ENCODE measurements at places on chromosomes 3 and 15. TPM values are rescaled to one million over a fixed set of nuclear protein-coding genes. Genes with fewer than 3 reads are reported as not detected.

- H3K27ac ChIP-seq, result no peak overlapping the region
- H3K36me3 ChIP-seq, result no peaks in the 10 kb centered on the region
- no peaks in the 10 kb centered on the region for H3K4me1 ChIP-seq
- no peak overlapping the region for H3K4me3 ChIP-seq
- no peaks in the 10 kb centered on the region for H3K27me3 ChIP-seq
Observed at GRCh38 chr3:148230473-148230872, 467.2 kb upstream of the AGTR1 start.

DNA sequence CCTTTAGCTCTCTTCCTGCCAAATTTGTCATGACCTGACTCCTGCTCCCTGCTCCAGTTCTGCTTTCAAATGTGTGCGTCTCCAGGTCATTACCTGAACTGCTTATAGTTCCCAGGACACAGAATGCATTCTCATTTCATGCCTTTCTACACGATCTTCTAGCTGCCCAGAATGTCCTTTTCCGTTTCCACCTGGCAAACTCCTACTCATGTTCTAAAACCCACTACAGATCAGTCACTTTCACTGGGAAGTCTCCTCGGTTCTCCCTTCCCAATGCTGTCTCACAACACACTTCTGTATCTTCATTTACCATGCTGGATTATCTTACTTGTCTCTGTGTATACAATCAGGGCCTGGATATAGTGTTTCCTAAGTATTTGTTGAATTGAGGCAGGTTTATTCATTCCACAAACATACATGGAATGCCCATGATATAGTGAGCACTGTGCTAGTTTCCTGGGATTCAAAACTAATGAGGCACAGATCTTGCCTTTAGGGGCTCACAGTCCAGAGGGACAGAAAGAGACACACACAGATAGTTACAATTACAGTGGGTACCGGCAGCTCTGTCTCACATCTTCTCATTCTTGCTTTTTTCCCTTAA, 1.6 kb upstream of the NOX5 start:
- DNase-seq, result no peak
- no peaks in the 10 kb centered on the region for H3K36me3 ChIP-seq
- no peak overlapping the region for H3K4me3 ChIP-seq
- H3K4me1 ChIP-seq, result no peaks in the 10 kb centered on the region

- H3K4me1 ChIP-seq, result no peaks in the 10 kb centered on the region
- no peaks in the 10 kb centered on the region for H3K36me3 ChIP-seq
- no peak overlapping the region for H3K4me3 ChIP-seq
- H3K27me3 ChIP-seq, result no peaks in the 10 kb centered on the region
- H3K27ac ChIP-seq, result no peak overlapping the region
Observed at GRCh38 chr3:108250626-108251025, 28.4 kb upstream of the IFT57 start.

DNA sequence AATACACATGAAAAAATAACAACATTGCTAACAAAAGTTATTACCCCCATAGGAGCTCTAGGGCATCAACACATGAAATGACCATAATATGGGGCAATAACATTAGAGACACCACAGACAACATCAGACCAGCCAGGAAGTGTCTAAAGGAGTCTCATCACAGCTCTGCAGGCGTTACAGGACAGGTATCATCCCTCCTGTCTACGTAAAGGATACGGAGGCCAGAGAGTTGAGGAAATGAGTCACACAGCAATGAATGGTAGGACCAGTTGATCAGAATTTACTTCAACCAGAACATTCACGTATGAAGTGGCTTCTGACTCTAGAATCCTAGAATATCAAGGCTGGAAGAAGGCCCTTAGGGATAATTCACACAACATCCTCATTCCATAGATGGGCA, 1.8 kb downstream of the NME9 start:
- DNase-seq, result no peak
- H3K27ac ChIP-seq, result no peak overlapping the region
- H3K27me3 ChIP-seq, result no peaks in the 10 kb centered on the region
- no peaks in the 10 kb centered on the region for H3K36me3 ChIP-seq
- no peaks in the 10 kb centered on the region for H3K4me1 ChIP-seq

DNA sequence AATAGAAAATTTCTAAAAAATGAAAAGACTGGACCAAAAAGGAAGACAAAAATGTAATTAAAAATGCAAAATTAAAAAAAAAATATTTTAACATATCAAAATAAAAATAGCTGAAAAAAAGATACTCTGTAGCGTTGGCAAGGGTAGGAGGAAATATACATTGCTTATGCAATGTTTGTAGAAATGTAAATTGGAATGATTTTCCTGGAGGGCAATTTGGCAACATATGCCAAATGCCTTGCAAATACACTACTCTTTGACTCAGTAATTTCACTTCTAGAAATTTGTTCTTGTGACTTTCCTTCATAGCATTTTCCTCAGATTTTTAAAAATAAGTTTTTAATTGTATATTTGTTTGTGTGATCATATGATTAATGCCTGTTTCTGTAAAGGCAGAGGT, 296.6 kb downstream of the ZNF621 start:
- no peaks in the 10 kb centered on the region for H3K36me3 ChIP-seq
- no peak overlapping the region for H3K4me3 ChIP-seq
- peaks cover 2% of the 10 kb centered on the region for H3K4me1 ChIP-seq
- no peak overlapping the region for H3K27ac ChIP-seq
- H3K27me3 ChIP-seq, result no peaks in the 10 kb centered on the region

GRCh38 chr3:178304758-178305467, 231.3 kb upstream of the KCNMB2 start:
- peaks cover 2% of the 10 kb centered on the region for H3K4me1 ChIP-seq
- no peaks in the 10 kb centered on the region for H3K36me3 ChIP-seq
- H3K27ac ChIP-seq, result no peak overlapping the region
- H3K27me3 ChIP-seq, result no peaks in the 10 kb centered on the region
- no peak for DNase-seq
- no peak overlapping the region for H3K4me3 ChIP-seq

- no peak overlapping the region for H3K27ac ChIP-seq
- no peaks in the 10 kb centered on the region for H3K36me3 ChIP-seq
- peaks cover 2% of the 10 kb centered on the region for H3K4me1 ChIP-seq
- no peaks in the 10 kb centered on the region for H3K27me3 ChIP-seq
- DNase-seq, result no peak
Observed at GRCh38 chr3:4425707-4426106, 41.4 kb downstream of the SUMF1 start.

- H3K4me1 ChIP-seq, result no peaks in the 10 kb centered on the region
- peak overlapping the region; percentile 66 for H3K4me3 ChIP-seq
- H3K27ac ChIP-seq, result peak overlapping the region; percentile 82
- H3K36me3 ChIP-seq, result no peaks in the 10 kb centered on the region
Observed at GRCh38 chr3:149969110-149969939, 1.4 kb downstream of the PFN2 start.

DNA sequence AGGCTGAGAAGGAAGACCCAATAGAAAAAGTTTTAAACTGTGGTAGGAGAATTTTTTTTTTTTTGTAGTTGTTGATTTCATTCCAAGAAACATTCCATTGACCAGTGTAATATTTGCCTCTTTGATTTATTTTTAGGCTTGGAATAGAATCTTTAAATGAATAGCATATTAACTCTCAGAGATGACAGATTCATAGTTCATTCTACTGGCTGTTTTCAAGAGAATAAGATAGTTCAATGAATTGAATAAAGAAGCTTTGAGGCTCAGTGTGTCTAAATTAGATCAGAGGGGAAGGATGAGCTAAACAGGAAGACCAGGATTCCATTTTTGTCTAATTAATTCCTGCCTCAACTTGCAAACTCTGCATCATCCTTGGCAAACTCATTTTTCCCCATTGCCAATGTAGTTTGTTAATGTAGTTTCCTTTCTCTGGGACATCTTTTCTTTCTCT, 98.4 kb downstream of the NAALADL2 start:
- no peak overlapping the region for H3K4me3 ChIP-seq
- peak overlapping the region; percentile 51 for H3K27ac ChIP-seq
- no peaks in the 10 kb centered on the region for H3K27me3 ChIP-seq
- no peak for DNase-seq
- H3K36me3 ChIP-seq, result no peaks in the 10 kb centered on the region
- H3K4me1 ChIP-seq, result peaks cover 5% of the 10 kb centered on the region

Gene TIGIT
- 0.15 TPM for polyA plus RNA-seq

DNA sequence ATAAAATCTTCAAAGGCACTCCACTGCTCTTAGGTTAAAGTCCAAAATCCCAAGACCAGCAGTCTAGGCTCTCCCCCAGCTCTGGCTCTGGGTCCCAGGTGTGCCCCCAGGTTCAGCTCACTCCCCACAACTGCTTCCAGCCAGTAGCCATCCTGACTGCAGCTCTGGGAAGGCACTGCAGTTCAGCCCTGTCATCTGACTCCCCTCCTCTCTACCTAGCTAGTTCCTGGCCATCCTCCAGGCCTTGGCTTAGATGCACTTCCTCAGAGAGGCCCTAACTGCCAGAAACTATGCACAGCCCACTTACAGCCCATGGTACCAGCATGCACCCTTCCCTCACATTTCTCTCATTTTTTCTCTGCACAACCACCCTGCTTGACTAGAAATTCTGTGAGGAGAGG, 25.5 kb downstream of the TBC1D2B start:
- DNase-seq, result no peak
- H3K27me3 ChIP-seq, result no peaks in the 10 kb centered on the region
- no peaks in the 10 kb centered on the region for H3K4me1 ChIP-seq
- H3K27ac ChIP-seq, result no peak overlapping the region
- H3K36me3 ChIP-seq, result peaks cover 4% of the 10 kb centered on the region
- no peak overlapping the region for H3K4me3 ChIP-seq

Gene CHAC1
- 1.2 TPM for polyA plus RNA-seq

- no peak for DNase-seq
- no peak overlapping the region for H3K4me3 ChIP-seq
- no peaks in the 10 kb centered on the region for H3K36me3 ChIP-seq
- H3K4me1 ChIP-seq, result no peaks in the 10 kb centered on the region
- no peaks in the 10 kb centered on the region for H3K27me3 ChIP-seq
- no peak overlapping the region for H3K27ac ChIP-seq
Observed at GRCh38 chr3:88713233-88713691, 394.2 kb upstream of the EPHA3 start.

GRCh38 chr15:70242951-70243685, 145.4 kb upstream of the TLE3 start:
- no peaks in the 10 kb centered on the region for H3K27me3 ChIP-seq
- H3K4me3 ChIP-seq, result no peak overlapping the region
- DNase-seq, result no peak
- H3K27ac ChIP-seq, result no peak overlapping the region

Gene MAP1A
- 5.2 TPM for polyA plus RNA-seq

Gene GRAMD2A
- 0.13 TPM for polyA plus RNA-seq

Gene ZBTB47
- polyA plus RNA-seq, result 42.3 TPM

- H3K27me3 ChIP-seq, result no peaks in the 10 kb centered on the region
- no peak overlapping the region for H3K27ac ChIP-seq
- DNase-seq, result no peak
- no peaks in the 10 kb centered on the region for H3K4me1 ChIP-seq
- no peak overlapping the region for H3K4me3 ChIP-seq
- H3K36me3 ChIP-seq, result no peaks in the 10 kb centered on the region
Observed at GRCh38 chr3:39810647-39811161, 1.3 kb downstream of the MYRIP start.

Gene SPTSSB
- polyA plus RNA-seq, result not detected

Gene IMPG2
- not detected for polyA plus RNA-seq

- DNase-seq, result no peak
- H3K4me3 ChIP-seq, result no peak overlapping the region
- H3K36me3 ChIP-seq, result no peaks in the 10 kb centered on the region
- no peak overlapping the region for H3K27ac ChIP-seq
- no peaks in the 10 kb centered on the region for H3K4me1 ChIP-seq
- no peaks in the 10 kb centered on the region for H3K27me3 ChIP-seq
Observed at GRCh38 chr3:16707260-16707659, 102.0 kb upstream of the DAZL start.

DNA sequence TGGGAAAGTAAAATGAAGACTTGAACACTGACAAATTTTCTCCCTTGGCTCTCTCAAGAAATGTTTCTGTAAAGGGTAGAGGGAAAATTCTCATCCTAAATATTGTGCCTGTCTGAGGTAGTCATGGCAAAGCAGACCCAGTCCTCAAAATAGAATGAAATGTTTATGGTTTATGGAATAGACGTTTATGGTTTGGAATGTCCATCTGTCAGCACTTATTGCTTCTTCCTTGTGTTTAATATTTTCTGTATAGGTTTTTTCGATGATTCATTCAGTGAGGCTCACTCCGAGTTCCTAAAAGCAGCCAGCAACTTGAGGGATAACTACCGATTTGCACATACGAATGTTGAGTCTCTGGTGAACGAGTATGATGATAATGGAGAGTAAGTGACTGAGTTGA, 13.9 kb downstream of the ELL3 start:
- peaks cover 11% of the 10 kb centered on the region for H3K36me3 ChIP-seq
- no peak overlapping the region for H3K4me3 ChIP-seq
- H3K27ac ChIP-seq, result no peak overlapping the region
- H3K27me3 ChIP-seq, result no peaks in the 10 kb centered on the region
- H3K4me1 ChIP-seq, result peaks cover 2% of the 10 kb centered on the region
- no peak for DNase-seq

Gene PRSS50
- not detected for polyA plus RNA-seq

- no peaks in the 10 kb centered on the region for H3K4me1 ChIP-seq
- DNase-seq, result peak; percentile 83
- H3K36me3 ChIP-seq, result peaks cover 4% of the 10 kb centered on the region
- peak overlapping the region; percentile 98 for H3K4me3 ChIP-seq
- no peaks in the 10 kb centered on the region for H3K27me3 ChIP-seq
Observed at GRCh38 chr15:96333131-96334016, 2.9 kb downstream of the NR2F2 start.

GRCh38 chr3:23629181-23629894, 176.4 kb upstream of the UBE2E1 start:
- H3K27me3 ChIP-seq, result no peaks in the 10 kb centered on the region
- no peak for DNase-seq
- no peaks in the 10 kb centered on the region for H3K4me1 ChIP-seq
- H3K4me3 ChIP-seq, result no peak overlapping the region
- no peak overlapping the region for H3K27ac ChIP-seq
- H3K36me3 ChIP-seq, result no peaks in the 10 kb centered on the region

DNA sequence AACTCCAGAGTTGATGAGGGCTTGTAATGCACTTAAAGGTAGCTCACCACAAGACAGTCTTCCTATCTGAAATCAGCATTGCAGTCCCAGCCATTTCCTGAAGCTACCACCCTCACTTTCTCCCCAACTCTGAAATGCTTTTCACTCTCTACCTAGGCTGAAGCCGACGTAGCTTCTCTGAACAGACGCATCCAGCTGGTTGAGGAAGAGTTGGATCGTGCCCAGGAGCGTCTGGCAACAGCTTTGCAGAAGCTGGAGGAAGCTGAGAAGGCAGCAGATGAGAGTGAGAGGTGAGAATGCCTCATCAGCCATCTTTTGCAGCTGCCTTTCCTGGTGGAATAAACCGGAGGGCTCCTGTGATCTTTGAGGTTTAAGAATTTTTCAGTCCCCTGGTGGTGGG, 14.3 kb downstream of the TPM1 start:
- no peaks in the 10 kb centered on the region for H3K27me3 ChIP-seq
- H3K36me3 ChIP-seq, result peaks cover 16% of the 10 kb centered on the region
- peak; percentile 65 for DNase-seq

Gene PARP9
- polyA plus RNA-seq, result 13.5 TPM

- no peaks in the 10 kb centered on the region for H3K36me3 ChIP-seq
- peak; percentile 86 for DNase-seq
- H3K4me3 ChIP-seq, result peak overlapping the region; percentile 99
Observed at GRCh38 chr15:85380812-85381642, 624 bp downstream of the AKAP13 start.

Gene CFAP161
- not detected for polyA plus RNA-seq

Gene MYRIP
- 0.15 TPM for polyA plus RNA-seq

Gene C3orf49
- not detected for polyA plus RNA-seq

Gene RBPMS2
- polyA plus RNA-seq, result 1.0 TPM

GRCh38 chr15:84598993-84599392, 1.8 kb upstream of the ZSCAN2 start:
- H3K27ac ChIP-seq, result no peak overlapping the region
- DNase-seq, result no peak
- H3K4me3 ChIP-seq, result no peak overlapping the region
- no peaks in the 10 kb centered on the region for H3K36me3 ChIP-seq
- no peaks in the 10 kb centered on the region for H3K27me3 ChIP-seq

GRCh38 chr15:60392601-60392985, 5.2 kb downstream of the ANXA2 start:
- peaks cover 16% of the 10 kb centered on the region for H3K4me1 ChIP-seq
- H3K36me3 ChIP-seq, result peaks cover 2% of the 10 kb centered on the region
- no peak overlapping the region for H3K4me3 ChIP-seq
- no peak for DNase-seq

Gene CIDEC
- 1.1 TPM for polyA plus RNA-seq

Data from aorta (tissue), 5 donors.